ENCODE measurements at places on chromosomes 16 and 17. TPM values are rescaled to one million over a fixed set of nuclear protein-coding genes. Genes with fewer than 3 reads are reported as not detected.

The PRDM7 gene
- total RNA-seq = not detected

The ELMO3 gene
- 0.80 TPM for total RNA-seq

The SLC52A1 gene
- total RNA-seq = 0.04 TPM

The KRTAP2-3 gene
- total RNA-seq = not detected

The MT1M gene
- total RNA-seq = 2.4 TPM

The PITPNM3 gene
- total RNA-seq = 2.1 TPM

The TSPAN10 gene
- total RNA-seq = 0.53 TPM

The COPZ2 gene
- total RNA-seq = 99.2 TPM

The ABCA8 gene
- total RNA-seq = 31.6 TPM

The KRTAP17-1 gene
- not detected for total RNA-seq

The AANAT gene
- total RNA-seq = 0.22 TPM

The AIPL1 gene
- not detected for total RNA-seq

The TPPP3 gene
- total RNA-seq = 230 TPM

The SLC6A2 gene
- total RNA-seq = 2.3 TPM

The SULT1A2 gene
- 0.58 TPM for total RNA-seq

The TEKT1 gene
- total RNA-seq = not detected

The SOX15 gene
- 1.4 TPM for total RNA-seq

The TADA2A gene
- total RNA-seq = 20.4 TPM

The PRKCB gene
- 1.4 TPM for total RNA-seq

The SYCE1L gene
- 13.2 TPM for total RNA-seq

The TPSD1 gene
- not detected for total RNA-seq

The OTOA gene
- 0.13 TPM for total RNA-seq

The PAGR1 gene
- total RNA-seq = 31.3 TPM

The CTRB1 gene
- total RNA-seq = 0.75 TPM

The CORO7 gene
- 15.3 TPM for total RNA-seq

The SALL1 gene
- total RNA-seq = under 0.01 TPM

The AURKB gene
- total RNA-seq = 13.5 TPM

The CDR2 gene
- 15.3 TPM for total RNA-seq

The SGCA gene
- total RNA-seq = 265 TPM

The CSH1 gene
- 21.9 TPM for total RNA-seq

The TBC1D3B gene
- 4.4 TPM for total RNA-seq

The KCTD5 gene
- 15.6 TPM for total RNA-seq

The C16orf89 gene
- total RNA-seq = not detected

The HSD11B2 gene
- 5.3 TPM for total RNA-seq

The NPIPA8 gene
- total RNA-seq = 0.22 TPM

The RUSF1 gene
- 34.7 TPM for total RNA-seq

The ATP1B2 gene
- 2.7 TPM for total RNA-seq

The C1QTNF1 gene
- 10.8 TPM for total RNA-seq

The KRT36 gene
- not detected for total RNA-seq

The TBC1D26 gene
- 0.31 TPM for total RNA-seq

The GLIS2 gene
- 6.5 TPM for total RNA-seq

The P3H4 gene
- 39.7 TPM for total RNA-seq

The AATK gene
- total RNA-seq = 6.3 TPM

The KRT9 gene
- not detected for total RNA-seq

The ENPP7 gene
- not detected for total RNA-seq
